ENCODE measurements at places on chromosomes 1 and 21.

DNA sequence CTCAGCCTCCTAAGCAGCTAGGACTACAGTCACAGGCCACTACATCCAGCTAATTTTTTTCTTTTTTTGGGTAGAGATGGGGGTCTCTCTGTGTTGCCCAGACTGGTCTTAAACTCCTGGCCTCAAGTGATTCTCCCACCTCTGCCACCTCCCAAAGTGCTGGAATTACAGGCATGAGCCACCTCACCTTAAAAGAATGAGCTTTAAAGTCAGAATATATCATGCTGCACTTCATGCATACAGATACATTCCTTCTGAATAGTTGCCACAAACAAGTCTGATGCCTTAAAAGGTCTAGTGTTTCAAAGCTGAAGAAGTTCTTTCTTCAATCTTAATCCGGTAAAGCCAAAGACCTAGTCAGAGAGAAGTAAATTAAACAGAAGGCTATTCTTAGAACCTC, 23.8 kb upstream of the CPLANE2 start:
- DNase-seq: no peak

GRCh38 chr1:169240449-169241232, 127.0 kb downstream of the NME7 start:
- no peak for DNase-seq

GRCh38 chr1:236302941-236303340, 21.2 kb upstream of the ERO1B start:
- DNase-seq: no peak

GRCh38 chr1:172393354-172393753, 27.1 kb upstream of the C1orf105 start:
- no peak for DNase-seq

- no peak for DNase-seq
Observed at GRCh38 chr1:204830747-204831146, 39.9 kb upstream of the NFASC start.

- no peak for DNase-seq
Observed at GRCh38 chr1:15732686-15733081, 3.4 kb upstream of the SLC25A34 start.

Measured in stimulated activated CD8-positive, alpha-beta memory T cell treated with anti-CD3 and anti-CD28 coated beads, Interleukin-2, amount 100 ng/mL, for 1 hour (primary cell).